Inflammatory macrophage treated with lipopolysaccharide for 1 hour (primary cell): ENCODE measurements at places on chromosomes 3 and 15.

GRCh38 chr15:80177156-80177555 is 24.4 kb downstream of the FAH start:
- DNase-seq = peak; percentile 92

DNA sequence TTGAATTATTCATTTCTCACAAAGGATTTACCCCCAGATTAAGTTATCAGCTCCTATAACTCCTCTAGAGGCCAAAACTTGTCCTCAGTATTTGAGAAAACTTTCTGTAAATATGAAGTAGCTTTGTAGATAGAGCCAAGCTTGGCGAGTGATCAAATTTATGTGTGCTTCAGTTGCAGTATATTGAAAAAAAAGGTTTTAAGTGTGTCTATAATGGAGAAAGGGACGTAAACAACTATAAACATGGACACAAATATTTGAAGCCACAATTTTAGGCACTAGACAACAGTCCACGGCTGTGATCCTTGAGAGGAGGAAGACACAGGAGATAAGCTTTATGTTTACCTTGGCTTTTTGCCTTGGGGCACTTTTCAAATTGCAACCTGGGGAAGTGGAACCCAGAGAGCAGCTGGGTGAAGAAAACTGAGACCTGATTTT is 118.7 kb downstream of the THRB start:
- no peak for DNase-seq

GRCh38 chr15:57384024-57384423 is 7.7 kb downstream of the CGNL1 start:
- DNase-seq = no peak

GRCh38 chr3:53109190-53109589 is 21.0 kb downstream of the RFT1 start:
- DNase-seq = no peak

- no peak for DNase-seq
Observed at GRCh38 chr3:119018690-119019463, 15.8 kb downstream of the IGSF11 start.

GRCh38 chr3:194083637-194084224 is 52.2 kb upstream of the HES1 start:
- no peak for DNase-seq

- no peak for DNase-seq
Observed at GRCh38 chr3:170027233-170028102, 10.3 kb upstream of the GPR160 start.

DNA sequence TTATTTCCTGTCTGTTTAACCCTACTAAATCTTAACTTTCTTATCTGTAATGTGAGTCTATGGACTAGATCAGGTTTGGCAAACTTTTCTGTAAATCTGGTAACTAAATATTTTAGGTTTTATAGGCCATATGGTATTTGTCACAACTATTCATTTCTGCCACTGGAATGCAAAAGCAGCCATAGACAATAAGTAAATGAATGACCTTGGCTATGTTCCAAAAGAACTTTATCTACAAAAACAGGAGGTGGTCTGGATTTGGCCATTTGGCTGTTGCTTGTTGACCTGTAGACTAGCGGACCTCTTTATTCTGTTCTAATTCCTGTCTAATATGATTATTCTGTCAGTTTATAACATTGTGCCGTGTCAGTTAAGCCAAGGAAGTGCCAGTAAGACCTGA is 314.2 kb downstream of the LPP start:
- DNase-seq = no peak

DNA sequence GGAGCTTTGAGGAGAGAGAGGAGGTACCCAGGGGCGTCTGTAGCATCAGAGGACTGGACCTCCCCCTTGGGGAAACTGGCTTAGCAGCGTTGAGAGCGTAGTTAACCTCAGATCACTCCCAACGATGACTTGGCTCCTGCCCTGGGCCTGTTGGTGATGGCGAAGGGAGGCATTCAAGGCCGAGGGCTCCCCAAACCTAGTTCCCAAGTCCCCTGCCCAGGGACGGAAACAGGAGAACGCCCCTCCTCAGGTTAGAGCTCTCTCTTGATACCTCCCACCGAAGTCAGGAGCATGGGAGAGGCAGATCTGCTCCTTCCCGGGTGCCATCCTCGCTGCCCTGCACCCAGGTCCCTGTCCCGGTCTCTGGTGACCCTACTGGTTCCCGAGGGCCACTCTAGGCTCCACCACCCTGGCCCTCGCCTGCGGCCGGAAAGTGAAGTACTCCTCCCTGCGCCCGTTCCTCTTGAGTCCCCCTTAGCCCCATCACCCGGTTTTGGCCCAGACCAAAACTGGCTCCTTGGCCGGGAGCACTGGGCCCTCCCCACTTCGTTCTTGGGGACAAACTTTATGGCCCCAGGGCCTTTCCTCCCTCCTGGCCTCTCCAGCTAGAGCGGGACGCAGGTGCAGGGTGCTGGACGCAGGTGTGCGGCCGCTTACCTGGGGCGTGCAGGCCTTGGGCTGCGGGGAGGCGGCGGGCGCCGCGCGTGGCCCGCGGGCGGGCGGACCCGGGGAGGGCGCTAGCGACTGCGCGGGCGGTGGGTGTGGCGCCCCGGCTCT is 2.6 kb upstream of the SKOR1 start:
- no peak for DNase-seq

GRCh38 chr3:103459815-103460214 is 1025.0 kb downstream of the ZPLD1 start:
- no peak for DNase-seq

- DNase-seq = no peak
Observed at GRCh38 chr3:38627956-38628355, 21.5 kb downstream of the SCN5A start.

GRCh38 chr3:151225040-151225975 is 22.3 kb upstream of the GPR171 start:
- DNase-seq = no peak
